ENCODE measurements at places on chromosomes 3 and 15.

GRCh38 chr3:88263417-88264100 is 113.8 kb downstream of the C3orf38 start:
- no peak for DNase-seq

DNA sequence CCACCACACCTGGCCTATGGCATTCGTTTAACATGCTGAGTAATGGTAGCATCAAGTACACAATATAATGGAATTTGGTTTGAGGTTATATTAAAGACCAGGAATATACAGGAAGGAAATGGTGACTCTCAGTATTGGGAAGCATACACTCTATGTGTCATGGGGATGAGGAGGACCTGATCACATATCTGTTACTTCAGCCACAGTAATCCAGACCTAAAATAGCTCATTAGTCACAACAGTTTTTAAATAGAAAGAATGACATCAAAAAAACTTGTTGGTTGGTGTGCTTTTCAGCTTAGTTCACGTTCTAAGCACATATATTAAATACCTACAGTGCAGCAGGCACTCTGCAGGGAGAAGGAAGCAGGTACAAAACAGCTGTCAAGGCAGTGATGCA is 52.5 kb upstream of the ATP2C1 start:
- DNase-seq = no peak

DNA sequence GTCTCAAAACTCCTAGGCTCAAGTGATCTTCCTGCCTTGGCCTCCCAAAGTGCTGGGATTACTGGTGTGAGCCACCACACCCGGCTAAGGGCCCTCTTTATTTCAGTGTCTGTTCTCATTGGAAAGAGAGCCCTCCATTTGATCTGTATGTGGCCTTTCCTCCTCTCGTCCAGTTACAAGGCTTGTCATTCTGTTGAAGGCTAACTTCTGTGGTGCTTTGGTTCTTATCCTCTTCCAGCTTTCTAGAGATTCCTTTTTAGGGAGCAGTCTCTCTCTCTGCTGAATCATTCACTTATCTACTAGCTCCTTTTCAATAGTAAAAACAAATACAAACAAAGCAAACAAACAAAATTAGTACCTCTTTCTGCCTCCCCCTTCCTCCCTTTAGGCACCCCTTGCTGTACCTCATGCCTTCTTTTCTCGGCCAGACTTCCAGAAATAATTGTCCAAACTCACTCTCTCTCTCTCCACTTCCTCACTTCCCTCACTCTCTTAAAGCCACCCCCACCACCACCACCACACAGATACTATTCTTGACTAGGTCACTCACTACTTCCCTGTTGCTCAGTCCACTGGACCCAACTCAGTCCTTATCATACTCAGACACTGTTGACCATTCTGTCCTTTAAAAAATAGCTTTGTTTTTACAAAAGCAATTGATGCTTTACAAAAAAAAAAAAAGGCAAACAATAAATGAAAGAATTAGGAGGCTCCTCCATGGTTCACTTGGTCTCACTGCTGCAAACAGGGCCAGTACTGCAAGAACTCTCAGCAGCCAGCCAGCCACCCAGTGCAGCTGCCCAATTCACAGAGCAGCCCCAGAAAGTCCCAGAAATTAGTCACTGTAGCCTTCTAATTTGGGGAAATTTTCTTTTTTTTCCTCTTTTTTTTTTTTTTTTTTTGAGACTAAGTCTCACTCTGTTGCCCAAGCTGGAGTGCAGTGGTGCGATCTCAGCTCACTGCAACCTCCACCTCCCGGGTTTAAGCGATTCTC is 31.7 kb upstream of the RAB11A start:
- DNase-seq = no peak

GRCh38 chr15:33068511-33068990 is 126.0 kb downstream of the FMN1 start:
- DNase-seq = peak; percentile 32

- no peak for DNase-seq
These were observed 332.6 kb upstream of the KCNMB2 start for GRCh38 chr3:178203650-178204049.

DNA sequence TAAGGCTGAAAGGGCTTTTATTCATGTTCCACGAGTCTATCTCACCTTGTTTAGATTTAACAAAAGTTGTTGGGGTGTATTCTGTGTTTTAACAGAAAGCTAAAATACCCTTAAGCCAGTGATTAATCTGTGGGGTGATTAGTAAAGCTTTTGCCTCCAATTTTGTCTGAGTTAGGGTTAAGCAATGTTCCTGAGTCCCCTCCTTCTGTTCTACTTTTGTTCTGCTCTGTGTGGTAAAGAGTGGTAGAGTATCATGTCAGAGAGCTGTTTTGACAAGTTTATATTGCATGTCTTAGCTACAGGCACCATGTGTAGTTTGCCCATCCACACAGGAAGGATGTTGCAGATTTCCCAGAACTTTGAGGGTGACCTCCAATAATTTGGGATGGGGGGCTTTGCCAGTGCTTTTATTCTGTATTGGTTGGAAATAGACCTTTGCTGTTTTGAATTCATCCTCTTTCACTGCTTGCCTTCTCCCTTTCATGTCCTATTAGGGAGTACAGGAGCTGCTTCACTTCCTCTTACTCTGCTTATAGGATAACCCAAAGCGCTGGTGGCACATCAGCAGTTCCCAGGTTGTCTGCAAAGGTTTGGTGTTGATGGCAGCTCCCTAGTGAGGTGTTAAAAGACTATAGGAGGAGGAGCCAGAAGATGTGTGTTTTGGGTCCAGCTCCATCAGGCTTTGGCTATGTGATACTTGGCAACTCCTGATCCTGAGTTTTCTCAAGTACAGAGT is 7.4 kb downstream of the PDE8A start:
- no peak for DNase-seq

GRCh38 chr15:31345606-31346366 is 19.2 kb downstream of the KLF13 start:
- DNase-seq = no peak

GRCh38 chr15:90039996-90040395 is 38.9 kb downstream of the ZNF710 start:
- DNase-seq = no peak

- DNase-seq = no peak
These were observed 15.9 kb downstream of the TLNRD1 start for GRCh38 chr15:81016489-81017068.

DNA sequence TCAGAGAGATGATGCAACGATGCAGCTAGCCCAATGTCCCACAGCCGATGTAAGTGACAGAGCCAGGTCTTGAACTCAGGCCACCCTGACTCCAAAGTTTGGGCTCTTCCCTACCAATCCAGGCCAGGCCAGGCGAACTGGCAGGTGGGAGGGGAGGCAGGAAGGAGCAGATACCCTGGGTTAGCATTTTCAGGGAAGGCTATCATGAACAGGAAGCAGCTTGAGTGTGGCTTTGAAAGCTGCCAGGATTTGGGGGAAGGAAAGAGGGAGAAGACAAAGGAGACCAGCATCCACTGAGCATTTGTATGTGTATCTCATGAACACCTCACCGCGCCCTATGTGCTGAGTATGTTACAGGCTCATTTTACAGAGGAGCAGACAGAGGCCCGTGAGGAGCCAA is 38.8 kb downstream of the LMCD1 start:
- no peak for DNase-seq

DNA sequence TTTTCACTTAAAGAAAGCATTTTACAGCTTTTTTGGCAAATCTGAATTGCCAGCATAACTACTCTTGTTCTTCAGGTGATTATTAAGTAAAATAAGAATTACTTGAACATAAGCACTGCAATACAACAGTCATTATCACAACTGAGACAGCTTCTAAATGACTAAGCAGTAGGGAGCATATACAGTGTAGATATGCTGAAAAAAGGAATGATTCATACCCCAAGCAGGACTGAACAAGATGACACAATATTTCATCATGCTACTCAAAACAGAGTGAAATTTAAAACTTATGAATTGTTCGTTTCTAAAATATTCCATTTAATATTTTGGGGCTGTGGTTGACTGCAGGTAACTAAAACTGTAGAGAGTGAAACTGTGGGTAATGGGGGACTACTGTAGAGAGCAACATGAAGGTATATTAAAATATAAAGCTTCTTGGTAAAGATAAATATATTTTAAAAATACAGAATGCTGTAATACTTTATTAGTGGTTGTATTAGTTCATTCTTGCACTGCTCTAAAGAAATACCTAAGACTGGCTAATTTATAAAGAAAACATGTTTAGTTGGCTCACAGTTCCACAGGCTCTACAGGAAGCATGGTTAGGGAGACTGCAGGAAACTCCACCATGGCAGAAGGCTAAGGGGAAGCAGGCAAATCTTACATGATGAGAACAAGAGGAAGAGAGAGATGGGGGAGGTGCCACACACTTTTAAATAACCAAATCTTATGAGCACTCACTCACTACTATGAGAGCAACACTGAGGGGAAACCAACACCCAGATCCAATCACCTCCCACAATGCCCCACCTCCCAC is 84.8 kb downstream of the DCLK3 start:
- DNase-seq = peak; percentile 33

- DNase-seq = peak; percentile 29
These were observed 227.3 kb upstream of the C2CD4B start for GRCh38 chr15:62392376-62392775.

GRCh38 chr15:67945951-67946700 is 106.3 kb upstream of the RNU6-1 start:
- no peak for DNase-seq

GRCh38 chr3:100317912-100318311 is 16.6 kb upstream of the NIT2 start:
- DNase-seq = no peak

DNA sequence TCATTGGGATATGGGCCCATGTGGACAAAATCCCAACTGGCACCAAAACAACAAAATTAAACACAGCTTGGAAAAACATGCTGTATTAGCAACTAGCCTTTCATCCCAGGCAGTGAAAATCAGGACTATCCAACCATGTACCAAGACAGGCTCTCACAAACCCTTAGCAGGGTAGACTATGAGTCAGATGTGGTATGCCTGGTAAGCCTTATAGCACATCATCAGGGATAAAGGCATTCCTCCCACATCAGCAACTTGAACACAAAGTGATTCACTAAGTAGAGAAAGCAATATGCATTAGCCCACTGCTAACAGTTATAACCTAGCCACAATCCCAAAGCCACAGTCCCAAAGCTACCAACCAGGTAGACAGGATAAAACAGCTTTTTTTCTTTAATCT is 8.0 kb downstream of the CEP152 start:
- peak; percentile 45 for DNase-seq

DNA sequence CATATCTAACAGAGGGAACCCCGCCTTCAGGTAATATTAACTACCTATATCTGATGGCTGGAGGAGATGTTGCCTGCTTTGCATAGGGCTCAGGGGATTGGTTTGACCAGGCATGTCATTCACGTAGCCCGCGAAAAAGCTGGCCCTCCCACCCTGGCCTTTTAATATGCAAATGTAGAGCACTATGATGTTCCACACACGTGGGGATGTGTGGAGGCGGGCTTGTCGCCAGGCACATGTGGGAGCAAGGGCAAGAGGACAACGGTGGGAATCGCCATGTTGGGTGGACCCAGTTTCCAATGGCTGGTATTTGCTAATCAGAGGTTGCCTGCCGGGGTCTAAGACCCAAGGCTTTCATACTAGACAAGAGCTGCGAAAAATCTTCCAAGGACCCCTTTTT is 469.8 kb downstream of the ZPLD1 start:
- DNase-seq = no peak

DNA sequence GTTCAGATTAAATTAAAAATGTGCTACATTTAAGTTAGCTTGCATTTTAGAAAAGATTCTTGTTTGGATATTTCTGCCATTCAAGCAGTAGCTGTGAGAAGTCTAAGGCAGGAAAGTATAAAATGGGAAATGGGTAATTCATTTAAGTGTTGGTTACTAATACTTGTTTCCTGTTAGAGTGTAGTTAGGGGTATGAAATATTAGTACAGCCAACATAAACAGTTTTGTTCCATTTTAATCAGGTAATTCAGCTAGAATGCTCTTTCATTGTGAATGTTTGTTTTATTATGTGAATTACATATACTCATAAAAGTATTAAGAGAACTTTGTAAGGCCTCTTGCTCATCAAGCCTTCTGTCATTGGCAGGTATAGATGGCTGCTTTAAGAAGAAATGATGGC is 19.9 kb downstream of the TATDN2 start:
- DNase-seq = no peak

GRCh38 chr3:138974462-138974861 is 27.4 kb downstream of the FOXL2NB start:
- no peak for DNase-seq

DNA sequence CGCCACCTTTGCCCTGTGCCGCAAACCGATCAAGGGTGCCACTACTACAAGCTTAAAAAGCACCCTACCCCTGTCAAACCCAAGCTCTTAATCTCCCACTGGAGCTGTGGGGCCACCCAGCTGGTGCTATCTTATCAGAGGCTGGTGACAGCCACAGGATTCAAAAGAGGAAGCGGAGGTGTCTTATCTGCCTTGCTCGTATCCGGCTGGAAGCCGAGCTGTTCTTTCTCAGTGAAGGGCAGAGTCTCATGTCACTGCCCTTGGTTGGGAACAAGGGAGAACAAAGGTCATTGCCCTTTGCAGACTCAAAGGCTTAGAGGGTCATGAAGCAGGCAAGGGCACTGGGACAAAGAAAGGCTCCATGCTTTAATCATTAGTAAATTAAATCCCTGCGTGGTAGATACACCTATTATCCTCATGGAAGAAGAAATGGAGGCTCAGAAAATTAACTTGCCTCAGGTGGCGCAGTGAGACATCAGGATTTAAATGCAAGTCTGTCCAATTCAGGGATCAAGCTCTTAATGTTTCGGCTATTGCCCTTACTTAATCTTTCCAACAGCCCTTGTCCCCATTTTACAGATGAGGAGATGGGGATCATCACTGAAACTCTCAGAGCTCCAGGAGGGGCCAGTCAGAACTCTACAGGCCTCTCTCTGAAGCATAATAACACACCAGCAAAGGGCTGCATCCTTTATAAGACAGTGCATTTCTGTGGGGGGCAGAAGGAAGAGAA is 360.0 kb upstream of the PROK2 start:
- no peak for DNase-seq

DNA sequence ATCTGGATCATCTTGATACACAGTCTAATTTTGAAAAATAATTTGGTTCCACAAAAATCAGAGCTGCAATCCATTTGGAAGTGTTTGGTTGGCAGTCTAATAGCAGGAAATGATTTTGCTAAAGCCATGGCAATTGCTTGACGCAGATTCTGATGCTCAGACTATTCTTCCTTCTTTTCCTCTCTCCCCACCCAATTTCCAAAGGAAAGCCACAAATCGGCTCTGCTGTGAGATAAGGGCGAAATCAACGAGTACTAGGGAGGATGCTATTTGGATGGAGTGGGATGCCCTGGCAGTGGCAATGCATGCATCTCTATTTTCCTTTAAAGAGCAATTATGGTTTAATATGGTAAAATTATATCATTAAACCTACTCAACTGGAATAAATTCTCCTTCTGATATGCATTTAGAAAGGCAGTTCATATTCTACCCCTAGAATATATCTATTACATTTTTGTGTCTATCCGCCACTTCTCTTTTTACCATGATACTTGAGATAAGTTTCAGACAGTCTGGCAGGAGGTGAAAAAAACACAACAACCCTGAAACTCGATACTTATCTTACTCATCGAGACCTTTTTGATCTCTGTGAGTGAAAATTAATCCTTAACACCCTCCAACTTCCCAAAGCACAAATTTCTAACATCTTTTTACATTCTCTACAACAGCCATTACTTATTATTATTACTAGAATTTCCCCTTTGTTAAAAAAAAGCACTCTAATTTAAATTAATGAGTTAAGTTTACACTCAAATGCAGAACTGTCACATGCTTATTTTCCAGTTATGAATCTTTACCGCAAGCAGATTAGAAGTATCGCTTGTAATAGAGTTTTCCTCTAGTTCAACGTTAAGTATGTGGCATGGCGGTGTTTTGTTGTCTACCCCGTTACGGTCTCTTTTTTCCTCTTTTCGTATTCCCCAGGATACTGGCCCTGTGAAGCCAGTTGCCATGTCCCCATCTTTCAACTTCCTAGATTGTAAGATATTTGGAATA is 433.3 kb downstream of the FOXP1 start:
- no peak for DNase-seq

Measured in AG08396 (cell line).